ENCODE measurements at places on chromosomes 7 and 10.

- no peak for DNase-seq
Measured at GRCh38 chr10:79160191-79160590, 91.4 kb downstream of the ZMIZ1 start.

DNA sequence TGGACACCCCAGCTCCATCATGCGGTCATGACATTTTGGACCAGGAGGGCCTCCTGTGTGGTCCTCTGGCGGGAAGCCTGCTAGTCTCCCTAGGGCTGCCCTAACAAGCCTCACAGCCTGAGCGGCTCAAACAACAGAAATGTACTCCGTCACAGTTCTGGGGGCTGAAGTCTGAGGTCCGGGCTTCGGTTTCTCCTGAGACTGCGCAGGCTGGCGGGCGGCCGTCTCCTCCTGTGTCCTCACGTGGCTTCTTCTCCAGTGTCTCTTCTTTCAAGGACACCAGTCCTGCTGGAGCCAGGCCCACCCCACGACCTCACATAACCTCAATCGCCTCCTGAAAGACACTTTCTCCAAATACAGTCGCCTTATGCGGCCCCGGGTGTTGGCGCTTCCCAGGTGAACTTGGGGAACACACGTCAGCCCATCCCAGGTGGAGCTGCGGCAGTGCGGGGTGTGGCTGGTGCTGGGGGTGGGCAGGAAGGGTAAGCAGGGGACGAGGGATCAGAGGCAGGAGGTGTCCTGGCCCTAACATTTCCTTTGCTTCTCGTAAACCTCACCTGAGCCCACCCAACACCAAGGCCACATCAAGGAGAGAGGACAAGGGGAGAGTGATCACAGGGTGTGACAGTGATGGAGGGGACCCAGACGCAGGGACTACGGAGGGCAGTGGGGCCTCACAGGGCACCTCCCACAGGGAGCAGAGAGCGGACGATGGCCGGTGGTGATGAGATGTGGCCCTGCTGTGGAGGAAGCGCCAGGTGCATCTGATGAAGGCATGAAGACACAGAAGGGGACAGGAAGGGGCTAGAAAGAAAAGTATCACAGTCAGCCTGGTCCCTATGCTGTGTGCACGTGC, 580.6 kb downstream of the PTPRN2 start:
- DNase-seq: no peak

GRCh38 chr7:69643708-69644445, 45.6 kb downstream of the AUTS2 start:
- DNase-seq: no peak

DNA sequence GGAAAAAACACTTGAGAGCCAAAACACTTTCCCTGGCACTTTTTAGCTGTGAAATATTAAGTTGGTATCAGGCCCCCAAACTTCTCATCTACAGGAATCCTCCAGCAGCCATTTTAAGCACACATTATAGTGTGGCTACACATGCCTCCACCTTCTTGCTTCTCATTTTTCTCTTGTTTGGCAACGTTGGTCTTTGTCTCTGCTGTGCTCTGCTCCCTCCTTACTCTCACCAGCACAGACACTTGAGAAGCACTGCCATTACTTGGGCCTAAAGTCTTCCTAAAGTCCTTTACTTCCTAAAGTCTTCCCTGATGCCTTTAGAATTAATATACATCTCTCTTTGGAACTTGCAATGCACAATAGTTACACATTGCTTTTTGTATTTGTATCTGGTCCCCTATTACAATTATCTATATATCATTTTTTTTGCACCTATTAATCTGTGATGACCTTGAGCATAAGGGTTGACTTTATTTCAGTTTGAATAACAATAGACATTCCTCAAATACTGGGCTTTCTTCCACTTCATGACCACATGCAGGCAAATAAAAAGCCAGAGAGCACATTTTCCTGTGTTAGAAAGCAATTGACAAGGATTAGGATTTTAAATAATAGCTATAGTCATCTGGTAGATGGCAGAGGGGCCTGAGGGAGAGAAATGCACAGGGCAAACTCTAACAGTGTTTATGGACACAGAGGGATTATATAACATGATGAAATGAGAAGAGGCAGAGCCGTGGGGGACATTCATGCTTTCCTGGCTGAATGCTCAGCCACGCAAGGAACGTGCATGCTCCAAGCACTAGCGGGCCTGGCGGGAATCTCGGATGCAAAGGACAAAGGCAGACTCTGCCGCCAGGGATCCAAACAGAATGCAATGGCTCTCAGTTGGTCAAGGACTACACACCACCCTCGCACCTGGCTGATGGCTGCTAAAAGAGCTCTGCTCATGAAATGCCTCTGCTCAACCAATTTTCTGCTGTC, 99.3 kb downstream of the CDC14C start:
- no peak for DNase-seq

GRCh38 chr10:46787321-46787615, 124.0 kb upstream of the PTPN20 start:
- DNase-seq: peak; percentile 16

DNA sequence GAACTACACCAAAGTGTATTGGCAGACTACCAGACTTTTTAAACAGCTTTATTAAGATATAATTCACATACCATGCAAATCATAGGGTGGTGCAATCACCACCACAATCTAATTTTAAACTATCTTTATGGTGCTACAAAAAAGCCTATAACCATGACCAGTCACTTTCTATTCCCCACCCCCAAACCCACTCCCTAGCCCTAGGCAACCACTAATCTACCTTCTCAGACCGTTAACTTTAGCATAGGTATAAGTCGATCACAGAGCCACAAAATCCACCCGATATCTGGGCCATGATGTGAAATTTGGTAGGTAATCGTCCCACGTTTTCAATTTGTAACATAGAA, 536 bp upstream of the POM121 start:
- no peak for DNase-seq

DNA sequence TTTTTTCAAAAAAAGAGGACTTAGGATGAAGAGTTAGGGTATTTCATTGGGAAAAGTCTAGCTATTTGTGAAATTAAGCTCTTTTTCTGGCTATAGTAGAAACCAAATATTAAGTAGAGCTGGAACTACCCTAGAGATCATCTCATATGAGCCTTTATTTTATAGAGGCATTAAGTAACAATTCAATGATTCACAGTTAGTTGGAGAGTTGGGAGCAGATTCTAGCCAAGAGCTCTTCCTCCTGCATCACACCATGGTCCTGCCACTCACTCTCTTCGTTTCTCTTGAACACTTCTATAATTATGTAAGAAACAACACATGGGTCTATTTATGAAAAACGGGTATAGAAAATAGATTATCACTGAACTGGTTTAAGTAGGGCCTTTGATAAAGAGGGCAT, 76.1 kb upstream of the ANK3 start:
- DNase-seq: no peak

DNA sequence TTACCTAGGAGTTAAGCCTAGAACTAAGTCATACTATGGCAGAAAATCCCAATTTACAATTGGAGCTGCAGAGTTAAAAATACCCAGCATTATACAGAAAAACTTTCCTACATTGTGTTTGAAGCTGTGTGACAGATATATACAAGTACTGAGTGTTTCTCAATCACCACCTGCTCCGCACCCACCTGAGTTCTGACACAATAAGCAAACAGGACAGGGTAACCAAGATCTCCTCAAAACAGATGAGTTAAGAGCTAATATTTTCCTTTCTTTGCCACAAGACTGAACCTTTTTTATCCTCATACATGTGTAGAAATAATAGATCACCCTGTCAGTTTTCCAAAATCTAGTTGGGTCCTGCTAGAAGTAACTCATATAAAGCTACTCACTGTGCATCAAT, 186.3 kb downstream of the DOCK4 start:
- no peak for DNase-seq

GRCh38 chr10:12561307-12561706, 212.0 kb downstream of the CAMK1D start:
- DNase-seq: no peak

GRCh38 chr7:30722187-30722586, 29.7 kb upstream of the INMT start:
- no peak for DNase-seq

DNA sequence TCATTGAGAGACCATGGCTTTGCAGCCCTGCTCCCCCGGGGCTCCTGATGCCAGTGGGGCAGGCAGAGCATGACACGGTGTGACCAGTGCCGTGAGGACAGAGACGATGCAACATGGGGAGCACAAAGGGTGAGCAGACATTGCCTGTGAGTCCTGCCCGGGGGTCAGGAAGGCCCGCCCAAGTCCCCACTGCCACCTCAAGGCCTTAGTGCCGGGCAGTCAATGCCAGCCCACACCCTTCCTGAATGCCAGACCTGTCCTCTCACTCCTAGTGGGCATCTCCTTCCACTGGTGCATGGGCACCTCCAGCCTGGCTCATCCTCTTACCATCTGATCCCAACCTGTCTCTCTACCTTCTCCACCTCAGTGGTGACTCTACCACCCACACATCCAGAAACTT, 157.9 kb upstream of the ZMIZ1 start:
- DNase-seq: no peak

GRCh38 chr7:104862719-104863118, 151.3 kb upstream of the KMT2E start:
- DNase-seq: peak; percentile 16

DNA sequence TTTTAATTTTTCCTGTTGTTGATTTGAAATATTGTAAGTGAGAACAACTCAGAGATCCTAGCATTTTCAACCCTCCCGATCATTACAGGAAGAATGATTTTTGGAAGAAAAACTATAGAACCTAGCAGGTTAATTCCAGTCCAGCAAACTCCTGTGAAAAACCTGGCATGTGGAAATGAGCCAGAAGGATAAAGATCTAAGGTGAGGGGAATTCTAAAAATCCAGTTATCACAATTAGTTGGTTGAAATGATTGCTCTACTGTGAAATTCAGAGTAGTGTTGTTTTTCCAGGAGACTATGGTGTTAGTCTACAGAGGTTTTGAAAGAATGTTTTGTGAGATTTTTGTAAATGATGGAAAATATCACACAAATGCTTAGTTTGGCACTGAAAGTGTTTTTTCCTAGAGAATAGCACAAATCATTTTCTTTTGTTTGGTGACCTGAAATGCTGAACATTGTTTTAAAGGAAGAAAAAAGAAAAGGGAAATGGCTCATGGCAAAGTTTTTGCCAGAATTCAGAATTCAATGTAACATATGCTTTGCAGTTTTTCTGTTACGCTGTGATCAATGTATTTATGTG, 152.4 kb upstream of the SLC26A5 start:
- DNase-seq: no peak

DNA sequence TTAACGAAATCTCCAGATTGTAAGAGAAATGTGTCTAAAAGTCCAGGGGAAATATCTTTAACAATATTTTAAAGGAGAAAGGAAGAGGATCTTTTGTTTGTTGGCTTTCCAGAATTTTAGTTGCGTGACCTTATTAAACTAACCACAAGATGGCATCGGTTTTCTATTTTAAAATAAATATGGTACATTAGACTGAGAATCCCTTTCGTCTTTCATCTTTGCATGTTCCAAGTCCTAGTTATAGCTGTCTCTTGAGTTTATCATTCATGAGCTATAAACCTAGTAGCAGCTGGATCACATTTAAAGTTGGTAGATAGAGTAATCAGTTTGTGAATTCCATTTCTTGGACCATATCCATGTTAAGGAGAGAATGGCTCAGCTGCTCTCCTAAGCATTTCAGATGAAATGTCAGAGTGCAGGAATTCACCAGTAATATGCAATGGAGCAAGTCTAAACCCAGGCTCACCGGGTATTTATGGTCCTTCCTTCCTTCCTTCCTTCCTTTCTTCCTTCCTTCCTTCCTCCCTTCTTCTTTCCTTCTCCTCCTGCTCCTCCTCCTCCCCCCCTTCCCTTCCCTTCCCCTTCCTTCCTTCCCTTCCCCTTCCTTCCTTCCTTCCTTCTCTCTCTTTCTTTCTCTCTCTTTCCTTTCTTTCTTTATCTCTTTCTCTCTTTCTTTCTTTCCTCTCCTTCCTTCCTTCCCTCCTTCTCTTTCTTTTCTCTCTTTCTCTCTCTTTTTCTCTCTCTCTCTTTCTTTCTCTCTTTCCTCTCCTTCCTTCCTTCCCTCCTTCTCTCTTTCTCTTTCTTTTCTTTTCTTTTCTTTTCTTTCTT, 57.8 kb upstream of the RAB18 start:
- DNase-seq: peak; percentile 48

GRCh38 chr10:1272079-1272776, 216.0 kb downstream of the WDR37 start:
- DNase-seq: no peak
